RKO (cell line): ENCODE measurements at places on chromosomes 13 and 19.
A peak's percentile ranks its signal among the peaks of the same experiment; 100 is the strongest.

GRCh38 chr19:7177926-7178325 is 108.4 kb downstream of the ZNF557 start:
- no peak for DNase-seq

DNA sequence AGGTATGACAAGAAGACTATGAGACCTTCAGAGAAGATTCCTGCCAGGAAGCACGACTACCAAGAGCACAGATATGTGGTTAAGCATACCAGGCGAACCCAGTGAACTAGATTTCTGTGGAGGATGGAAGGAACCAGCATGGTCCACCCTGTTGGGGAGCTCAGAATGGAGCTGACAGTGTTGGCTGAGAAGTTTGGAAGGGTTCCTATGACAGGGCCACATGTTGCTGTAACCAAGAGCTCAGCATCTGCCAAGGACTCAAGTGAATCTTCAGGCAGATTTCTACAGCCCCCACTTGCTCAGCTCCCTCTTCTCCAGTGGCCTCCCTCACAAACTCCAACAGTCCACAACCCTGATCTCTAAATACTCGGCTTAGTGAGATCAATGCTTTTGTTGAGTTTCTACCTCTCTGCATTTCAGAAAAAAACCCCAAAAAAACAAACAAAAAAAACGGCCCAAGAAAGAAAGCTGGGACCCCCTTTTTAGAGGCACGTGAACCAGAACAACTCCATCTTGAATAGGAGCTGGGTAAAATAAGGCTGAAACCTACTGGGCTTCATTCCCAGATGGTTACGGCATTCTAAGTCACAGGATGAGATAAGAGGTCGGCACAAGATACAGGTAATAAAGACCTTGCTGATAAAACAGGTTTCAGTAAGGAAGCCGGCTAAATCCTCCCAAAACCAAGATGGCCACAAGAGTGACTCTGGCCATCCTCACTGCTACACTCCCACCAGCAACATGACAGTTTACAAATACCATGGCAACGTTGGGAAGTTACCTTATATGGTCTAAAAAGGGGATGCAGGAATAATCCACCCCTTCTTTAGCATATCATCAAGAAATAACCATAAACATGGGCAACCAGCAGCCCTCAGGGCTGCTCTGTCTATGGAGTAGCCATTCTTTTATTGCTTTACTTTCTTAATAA is 691.1 kb downstream of the UQCRFS1 start:
- DNase-seq = no peak

GRCh38 chr19:28307487-28307886 is 905.5 kb downstream of the UQCRFS1 start:
- no peak for DNase-seq

DNA sequence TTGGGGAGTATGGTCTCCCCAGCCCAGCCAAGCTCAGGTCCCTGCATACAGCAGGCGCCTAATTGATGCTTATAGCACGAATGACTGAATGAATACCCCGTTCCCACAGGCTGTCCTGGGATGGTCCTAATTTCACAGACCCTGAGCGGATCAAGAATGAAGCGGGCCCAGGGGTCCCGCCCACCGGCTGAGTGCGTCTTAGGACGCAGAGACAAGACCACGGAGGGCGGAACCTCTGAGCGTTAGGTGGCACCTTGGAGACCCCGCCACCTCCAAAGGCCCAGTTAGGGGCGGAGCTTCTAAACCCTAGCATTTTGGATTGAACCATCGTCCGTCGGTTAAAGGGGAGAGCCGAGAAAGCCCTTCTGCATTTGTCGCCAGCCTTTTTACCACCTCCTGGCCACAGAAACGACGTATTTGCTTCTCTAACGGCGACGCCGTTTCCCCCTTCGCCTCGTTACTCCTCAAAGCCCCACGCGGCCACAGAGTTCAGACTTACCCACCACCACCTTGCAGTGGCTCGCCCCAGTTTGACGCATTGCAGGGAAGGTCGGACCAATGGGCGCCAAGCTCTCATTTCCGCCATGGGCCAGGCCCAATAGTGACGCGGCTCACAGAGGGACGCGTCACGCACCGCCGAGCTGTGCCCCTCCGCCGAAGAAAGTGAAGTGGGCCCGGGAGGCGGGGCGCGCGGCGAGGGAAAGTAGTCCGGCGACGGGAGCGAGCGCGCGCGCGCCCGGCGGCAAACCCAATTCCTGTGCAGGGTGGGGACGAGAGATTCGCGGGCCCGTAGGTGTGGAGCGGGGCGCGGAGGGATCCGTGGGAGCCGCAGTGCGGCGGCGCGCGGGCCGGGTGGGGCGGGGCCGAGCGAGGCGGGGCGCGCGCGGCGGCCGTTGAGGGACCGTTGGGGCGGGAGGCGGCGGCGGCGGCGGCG is 479 bp upstream of the CALM3 start:
- peak; percentile 95 for DNase-seq

DNA sequence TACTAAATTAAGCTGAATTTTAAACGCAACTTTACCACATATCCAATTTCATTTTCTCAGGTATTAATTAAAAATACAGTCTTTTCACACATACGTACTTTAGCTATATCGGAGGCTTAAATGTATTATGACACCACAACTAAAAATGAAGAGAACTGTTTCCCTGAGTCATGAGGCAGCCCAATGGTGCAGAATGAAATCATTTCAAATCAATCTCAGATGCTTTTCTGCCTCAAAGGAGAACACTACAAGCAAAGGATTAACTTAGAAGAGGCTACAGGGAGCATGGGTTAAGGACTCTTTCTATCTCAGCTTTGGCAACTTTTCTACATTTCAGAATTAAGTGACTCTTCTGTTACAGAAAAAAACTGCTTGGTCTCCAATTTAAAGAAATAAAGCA is 516.3 kb upstream of the HTR2A start:
- DNase-seq = no peak

GRCh38 chr19:57887195-57887941 is 1.5 kb downstream of the ZNF814 start:
- DNase-seq = no peak

DNA sequence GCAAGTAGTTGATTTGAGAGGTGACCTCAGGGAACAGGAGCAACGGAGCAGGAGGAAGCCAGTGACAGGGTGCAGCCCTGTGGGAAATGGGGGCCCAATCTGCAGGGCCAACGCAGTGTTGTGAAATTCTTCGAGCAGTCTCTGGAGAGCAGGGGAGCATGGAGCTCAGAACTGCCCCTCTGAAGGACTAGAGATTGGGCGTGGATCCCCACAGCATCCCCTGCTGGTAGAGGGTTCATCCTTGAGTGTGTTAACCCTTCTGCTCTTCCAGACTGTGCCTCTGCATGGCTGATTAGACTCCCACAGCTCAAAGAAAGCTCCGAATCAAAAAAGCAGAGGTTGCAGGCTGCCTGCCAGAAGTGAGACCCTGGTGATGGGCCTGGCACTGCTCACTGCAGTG is 77.9 kb upstream of the UQCRFS1 start:
- DNase-seq = no peak

DNA sequence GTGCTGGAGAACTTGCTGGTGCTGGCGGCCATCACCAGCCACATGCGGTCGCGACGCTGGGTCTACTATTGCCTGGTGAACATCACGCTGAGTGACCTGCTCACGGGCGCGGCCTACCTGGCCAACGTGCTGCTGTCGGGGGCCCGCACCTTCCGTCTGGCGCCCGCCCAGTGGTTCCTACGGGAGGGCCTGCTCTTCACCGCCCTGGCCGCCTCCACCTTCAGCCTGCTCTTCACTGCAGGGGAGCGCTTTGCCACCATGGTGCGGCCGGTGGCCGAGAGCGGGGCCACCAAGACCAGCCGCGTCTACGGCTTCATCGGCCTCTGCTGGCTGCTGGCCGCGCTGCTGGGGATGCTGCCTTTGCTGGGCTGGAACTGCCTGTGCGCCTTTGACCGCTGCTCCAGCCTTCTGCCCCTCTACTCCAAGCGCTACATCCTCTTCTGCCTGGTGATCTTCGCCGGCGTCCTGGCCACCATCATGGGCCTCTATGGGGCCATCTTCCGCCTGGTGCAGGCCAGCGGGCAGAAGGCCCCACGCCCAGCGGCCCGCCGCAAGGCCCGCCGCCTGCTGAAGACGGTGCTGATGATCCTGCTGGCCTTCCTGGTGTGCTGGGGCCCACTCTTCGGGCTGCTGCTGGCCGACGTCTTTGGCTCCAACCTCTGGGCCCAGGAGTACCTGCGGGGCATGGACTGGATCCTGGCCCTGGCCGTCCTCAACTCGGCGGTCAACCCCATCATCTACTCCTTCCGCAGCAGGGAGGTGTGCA is 587 bp downstream of the S1PR4 start:
- DNase-seq = no peak

- no peak for DNase-seq
Measured at GRCh38 chr13:38647312-38647711, 39.6 kb upstream of the FREM2 start.

GRCh38 chr19:37467608-37468090 is 405 bp upstream of the ZNF569 start:
- DNase-seq = no peak

DNA sequence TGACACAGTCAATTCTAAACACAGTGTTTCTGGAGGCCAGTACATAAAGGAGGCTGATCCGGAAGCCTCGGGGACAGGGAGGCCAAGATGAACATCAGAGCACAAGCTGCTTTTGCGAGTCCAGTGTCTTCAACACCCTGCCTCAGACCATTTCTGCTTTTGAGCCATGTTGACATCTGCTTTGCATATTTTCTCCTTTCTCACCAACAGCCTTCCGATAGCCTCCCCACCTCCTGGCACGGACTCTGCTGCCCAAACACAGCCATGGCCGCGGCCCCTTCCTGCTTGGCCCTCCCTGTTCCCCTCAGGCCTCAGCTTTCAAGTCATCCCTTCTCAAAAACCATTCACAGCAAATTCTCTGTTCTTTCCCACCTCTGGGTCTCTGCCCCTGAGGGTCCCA is 3.6 kb downstream of the LRRC25 start:
- no peak for DNase-seq

DNA sequence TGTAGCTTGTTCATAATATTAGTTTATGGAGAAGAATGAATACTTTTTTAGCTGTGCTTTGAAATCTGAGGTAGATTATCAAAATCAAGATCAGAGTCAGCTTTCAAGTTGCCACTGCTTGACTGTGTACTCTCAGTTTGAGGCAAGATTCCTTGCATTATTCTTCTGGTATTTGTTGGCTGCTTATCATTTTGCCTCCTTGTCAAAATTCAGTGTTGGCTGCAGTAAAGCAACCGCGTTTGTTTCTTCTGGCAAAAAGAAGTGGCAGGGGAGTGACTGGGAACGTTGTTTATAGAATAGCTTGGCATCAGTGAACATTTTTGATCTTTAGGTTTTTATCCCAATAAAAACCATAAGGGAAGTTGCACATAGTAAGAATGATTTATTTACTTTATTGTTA is 419.3 kb upstream of the GPC6 start:
- no peak for DNase-seq

- DNase-seq = no peak
Measured at GRCh38 chr13:83929157-83929556, 46.9 kb upstream of the SLITRK1 start.

GRCh38 chr13:48255954-48256353 is 22.9 kb downstream of the ITM2B start:
- peak; percentile 24 for DNase-seq

GRCh38 chr13:91588541-91588940 is 190.1 kb downstream of the GPC5 start:
- no peak for DNase-seq

- DNase-seq = no peak
Measured at GRCh38 chr19:49807058-49807903, 5.8 kb downstream of the FUZ start.

DNA sequence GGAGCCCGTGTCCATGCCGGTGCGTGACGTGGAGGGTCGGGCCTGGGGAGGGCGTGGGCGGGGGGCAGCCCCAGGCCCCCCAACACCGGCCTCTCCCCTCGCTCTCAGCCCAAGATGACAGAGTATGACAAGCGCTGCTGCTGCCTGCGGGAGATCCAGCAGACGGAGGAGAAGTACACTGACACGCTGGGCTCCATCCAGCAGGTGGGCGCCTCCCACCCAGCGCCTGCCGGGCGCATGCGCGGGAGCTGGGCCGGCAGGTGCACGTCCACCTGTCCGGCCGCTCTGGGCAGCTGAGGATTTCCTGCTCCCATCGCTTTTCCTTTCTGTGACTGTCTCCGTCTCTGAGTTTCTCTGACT is 49.8 kb downstream of the VAV1 start:
- no peak for DNase-seq

- DNase-seq = no peak
Measured at GRCh38 chr19:42032431-42032830, 37.6 kb downstream of the GRIK5 start.

DNA sequence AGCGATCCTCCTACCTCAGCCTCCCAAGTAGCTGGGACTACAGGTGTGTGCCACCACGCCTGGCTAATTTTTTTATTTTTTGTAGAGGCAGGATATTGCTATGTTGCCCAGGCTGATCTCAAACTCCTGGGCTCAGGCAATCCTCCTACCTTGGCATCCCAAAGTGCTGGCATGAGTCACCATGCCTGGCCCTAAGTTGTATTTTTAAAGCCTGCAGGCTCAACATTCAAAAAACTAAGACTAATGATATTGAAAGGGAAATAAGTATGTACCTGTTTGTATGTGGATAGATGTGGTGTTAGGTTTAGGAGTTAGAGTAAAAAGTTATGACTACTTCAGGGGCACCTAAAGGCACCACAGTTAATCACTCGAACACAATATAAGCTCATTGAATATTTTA is 5.4 kb upstream of the IPO5 start:
- DNase-seq = no peak

DNA sequence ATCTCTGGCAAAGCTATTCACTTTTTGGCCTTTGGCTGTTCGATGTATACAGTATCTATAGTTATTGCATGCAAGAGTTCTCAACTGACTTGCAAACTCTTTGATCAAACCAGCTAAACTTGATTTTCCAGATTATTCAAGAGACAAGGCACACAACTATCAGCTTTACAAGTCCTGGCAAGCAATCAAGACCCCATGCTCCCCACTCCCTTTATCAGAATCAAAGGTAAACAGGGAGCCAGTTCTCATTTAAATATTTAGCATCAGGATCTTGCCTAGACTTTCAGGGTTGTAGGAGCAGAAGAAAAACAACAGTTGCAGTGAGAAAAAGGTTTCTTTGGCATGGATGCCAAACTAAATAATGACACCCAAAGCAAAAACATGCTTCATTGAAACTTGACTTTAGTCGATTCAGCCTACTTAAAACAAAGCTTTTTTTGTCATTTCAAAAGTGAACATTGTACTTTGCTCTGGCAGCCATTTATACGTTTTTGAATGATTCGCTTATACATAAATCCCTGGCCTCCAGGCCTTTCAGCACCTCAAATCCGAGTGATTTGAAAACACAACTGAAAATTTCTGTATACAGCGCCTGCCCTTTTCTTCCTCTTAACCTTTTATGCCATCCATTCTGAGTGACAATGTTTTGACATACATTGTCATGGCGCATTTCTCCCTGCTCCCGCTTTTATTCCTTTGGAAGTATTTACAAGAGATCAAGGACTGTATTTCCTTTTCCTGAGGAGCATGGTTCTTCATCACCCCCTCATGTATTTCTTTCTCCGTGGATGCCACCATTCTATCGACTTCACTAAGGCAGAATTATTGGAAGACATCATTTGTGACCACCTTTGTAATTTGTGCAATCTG is 340.8 kb downstream of the KLF5 start:
- DNase-seq = no peak

GRCh38 chr19:18046059-18046718 is 38.2 kb downstream of the ARRDC2 start:
- DNase-seq = peak; percentile 61

GRCh38 chr13:99861771-99862170 is 109.8 kb downstream of the ZIC5 start:
- peak; percentile 0 for DNase-seq

GRCh38 chr19:58229255-58229639 is 533 bp downstream of the ZNF544 start:
- DNase-seq = peak; percentile 79

GRCh38 chr13:51727634-51728274 is 76.2 kb downstream of the DHRS12 start:
- no peak for DNase-seq

GRCh38 chr13:50701469-50701868 is 142.0 kb downstream of the DLEU7 start:
- no peak for DNase-seq
